HFFc6 (cell line): ENCODE measurements at places on chromosomes 2 and 18. TPM values are rescaled to one million over a fixed set of nuclear protein-coding genes. Genes with fewer than 3 reads are reported as not detected.

- no peaks in the 10 kb centered on the region for H3K36me3 ChIP-seq
- H3K4me1 ChIP-seq, result peaks cover 11% of the 10 kb centered on the region
- H3K27ac ChIP-seq, result no peak overlapping the region
- DNase-seq, result no peak
Measured at GRCh38 chr2:67888351-67889005, 174.3 kb downstream of the C1D start.

DNA sequence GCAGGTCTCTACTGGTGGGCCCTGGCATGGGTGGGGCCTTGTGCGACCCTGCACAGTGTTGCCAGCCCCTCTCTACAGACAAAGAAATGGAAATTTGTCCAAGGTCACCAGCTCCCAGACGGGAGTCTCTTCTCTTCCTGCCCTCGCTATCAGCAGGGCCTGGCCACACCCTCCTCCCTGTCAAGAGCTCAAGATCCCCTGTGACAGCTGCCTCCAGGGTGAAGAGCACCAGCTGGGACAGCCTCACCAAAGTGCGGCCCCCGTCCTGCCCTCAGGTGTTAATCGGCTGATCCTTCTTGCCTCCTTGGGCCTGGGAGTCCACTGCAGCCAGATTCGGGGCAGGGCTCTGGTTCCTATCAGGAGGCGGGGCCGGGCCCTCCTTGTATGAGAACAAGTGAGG, 259.1 kb downstream of the TWIST2 start:
- no peaks in the 10 kb centered on the region; the same call in 1 of the 2 replicates for H3K27me3 ChIP-seq
- H3K4me3 ChIP-seq, result no peak overlapping the region
- H3K36me3 ChIP-seq, result no peaks in the 10 kb centered on the region
- DNase-seq, result no peak
- no peak overlapping the region for H3K27ac ChIP-seq

- no peaks in the 10 kb centered on the region for H3K27me3 ChIP-seq
- no peaks in the 10 kb centered on the region for H3K4me1 ChIP-seq
- no peaks in the 10 kb centered on the region for H3K36me3 ChIP-seq
- DNase-seq, result no peak
- H3K4me3 ChIP-seq, result no peak overlapping the region
Measured at GRCh38 chr18:43108882-43109281, 6.6 kb downstream of the RIT2 start.

Gene GALM
- 6.3 and 9.0 TPM in 2 replicates for total RNA-seq

DNA sequence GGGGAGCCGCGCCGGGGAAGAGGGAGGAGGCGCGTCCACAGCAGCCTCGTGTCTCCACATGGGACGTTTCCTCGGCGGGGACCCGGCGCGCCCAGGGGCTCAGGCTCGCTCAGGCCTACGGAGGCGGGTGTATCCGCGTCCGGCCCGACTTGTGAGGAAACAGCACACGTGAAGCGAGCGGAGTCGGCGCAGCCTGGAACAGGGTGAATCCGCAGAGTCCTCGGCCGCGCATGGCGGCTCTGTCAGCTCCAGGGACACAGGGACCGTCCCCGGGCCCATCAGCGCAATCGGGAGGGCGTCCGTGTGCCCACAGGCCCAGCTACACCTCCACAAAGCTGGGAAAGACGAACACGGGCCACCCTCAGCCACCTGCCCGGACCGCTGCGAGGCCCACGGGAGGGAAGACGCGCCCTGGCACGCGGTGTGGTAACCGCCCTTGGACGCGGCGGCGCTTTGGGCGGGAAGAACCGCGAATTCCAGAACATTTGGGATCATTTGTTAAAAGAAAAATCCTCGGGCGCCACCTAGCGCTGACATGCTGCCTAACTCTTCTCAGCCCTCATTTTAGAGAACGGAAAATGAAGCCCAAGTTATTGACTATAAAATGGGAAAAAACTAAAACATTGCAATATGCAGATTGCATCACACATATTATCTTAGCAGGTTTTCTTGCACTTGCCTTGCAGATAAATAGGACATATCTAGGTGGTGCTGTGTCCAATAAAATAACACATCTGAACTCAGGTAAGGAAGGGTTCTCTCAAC, 40.4 kb downstream of the TMEM18 start:
- no peak overlapping the region for H3K4me3 ChIP-seq
- H3K27me3 ChIP-seq, result peaks cover 2% of the 10 kb centered on the region
- no peak overlapping the region for H3K27ac ChIP-seq
- no peaks in the 10 kb centered on the region for H3K36me3 ChIP-seq

DNA sequence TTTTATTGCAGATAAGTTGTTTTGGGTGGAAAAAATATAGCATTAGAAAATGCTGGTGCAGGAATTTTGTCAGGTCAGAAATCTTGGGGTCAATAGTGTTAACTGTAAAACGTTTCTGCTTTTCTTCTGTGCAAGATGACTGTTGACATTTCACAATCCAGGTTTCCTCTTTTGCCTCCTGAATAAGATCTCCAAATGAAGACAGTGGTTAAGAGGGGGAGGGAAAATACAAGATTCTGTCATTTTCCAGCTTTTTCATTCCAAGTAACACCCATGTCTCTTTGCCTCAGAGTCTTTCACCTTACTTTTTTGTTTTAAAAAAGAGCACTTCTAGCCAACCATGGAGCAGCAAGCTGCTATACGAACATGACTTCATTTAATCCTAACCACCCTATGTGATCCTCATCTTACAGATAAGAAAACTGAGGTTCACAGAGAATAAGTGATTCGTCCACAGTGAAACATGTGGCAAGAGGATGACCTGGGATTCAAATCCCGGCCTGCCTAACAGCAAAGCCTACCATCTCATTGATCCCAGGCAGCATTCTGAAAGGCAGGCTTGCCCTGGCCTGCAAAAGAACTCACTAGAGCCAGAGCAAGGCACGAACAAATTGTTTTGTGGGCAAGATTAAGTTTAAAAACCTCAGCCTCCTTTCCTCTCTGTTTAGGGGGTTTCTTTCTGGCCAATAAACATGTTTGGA, 3.0 kb downstream of the PLEK start:
- no peak for DNase-seq
- peak overlapping the region; percentile 68 for H3K27ac ChIP-seq
- peaks cover 24% of the 10 kb centered on the region for H3K27me3 ChIP-seq

DNA sequence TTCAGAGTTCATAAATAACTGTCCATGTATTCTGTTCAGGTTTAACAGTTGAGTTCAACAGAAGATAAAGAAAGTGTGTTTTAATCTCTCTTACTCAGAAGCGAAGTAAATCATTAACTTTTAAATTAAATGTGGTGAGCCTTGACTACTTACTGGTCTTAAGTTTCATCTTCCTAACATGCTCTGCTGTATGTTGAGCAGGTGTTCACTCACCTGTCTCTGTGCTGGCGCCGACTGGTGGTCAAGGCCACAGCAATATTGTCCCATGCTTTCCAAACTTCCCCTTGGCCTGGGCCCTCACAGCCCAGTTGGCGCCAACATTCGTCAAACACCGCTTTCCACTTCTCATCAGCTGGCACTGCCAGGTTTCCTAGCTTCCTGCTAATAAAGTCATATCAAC, 17.0 kb upstream of the MPP4 start:
- H3K4me1 ChIP-seq, result no peaks in the 10 kb centered on the region; the same call in 1 of the 2 replicates
- no peak overlapping the region for H3K27ac ChIP-seq
- no peak overlapping the region for H3K4me3 ChIP-seq
- peaks cover 2% of the 10 kb centered on the region; the same call in 1 of the 2 replicates for H3K27me3 ChIP-seq

- H3K4me3 ChIP-seq, result no peak overlapping the region
- peaks cover 10% of the 10 kb centered on the region for H3K4me1 ChIP-seq
- DNase-seq, result no peak
- H3K36me3 ChIP-seq, result no peaks in the 10 kb centered on the region
Measured at GRCh38 chr2:3633089-3633981, 24.7 kb upstream of the ALLC start.

Gene TRAPPC8
- total RNA-seq, result 26.6 to 27.8 TPM (median 27.3 TPM) in 3 replicates

DNA sequence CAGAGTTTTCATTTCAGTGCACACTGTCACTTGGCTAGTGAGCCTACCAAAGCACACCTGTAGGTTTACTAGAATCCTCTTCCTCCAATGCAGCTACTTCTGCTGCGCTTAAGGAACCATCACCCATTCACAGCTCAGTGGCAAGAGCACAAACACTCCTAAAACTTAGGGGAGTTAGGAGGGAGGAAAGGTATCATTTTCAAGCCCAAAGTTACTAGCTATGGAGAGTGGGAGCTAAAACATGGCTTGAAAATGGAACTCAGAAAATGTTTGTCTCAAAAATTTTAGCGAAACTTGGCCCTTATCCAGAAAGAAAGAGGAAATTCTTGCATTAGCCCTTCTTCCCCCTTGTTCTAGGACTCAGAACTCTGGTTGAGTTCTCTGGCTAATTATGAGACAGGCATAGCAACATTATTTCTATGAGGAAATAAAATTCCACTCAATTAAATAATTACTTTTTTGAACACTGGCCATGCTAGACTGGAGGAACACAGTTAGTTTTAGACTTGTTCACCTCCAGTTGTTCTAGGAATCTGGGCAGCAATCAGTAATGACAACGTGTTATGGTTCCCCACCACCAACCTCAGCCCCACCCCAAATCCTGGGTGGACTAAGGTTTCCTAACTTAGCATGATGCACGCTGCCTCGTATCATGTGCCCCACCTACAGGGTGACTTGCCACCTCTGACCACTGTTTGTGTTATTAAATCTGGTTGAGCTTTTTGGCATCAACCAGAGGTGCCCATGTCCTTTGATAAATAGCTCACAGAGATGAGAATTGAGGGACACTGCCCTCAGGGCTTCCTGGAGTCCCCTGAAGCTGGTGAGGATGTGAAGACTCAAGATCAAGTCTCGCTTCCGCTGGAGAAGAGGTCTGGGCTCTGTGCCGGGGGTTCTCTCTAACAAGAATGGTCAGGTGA, 32.8 kb downstream of the LPIN2 start:
- H3K27me3 ChIP-seq, result no peaks in the 10 kb centered on the region
- H3K27ac ChIP-seq, result peak overlapping the region; percentile 94
- peaks cover 7% of the 10 kb centered on the region for H3K36me3 ChIP-seq
- H3K4me1 ChIP-seq, result peaks cover 95% of the 10 kb centered on the region

DNA sequence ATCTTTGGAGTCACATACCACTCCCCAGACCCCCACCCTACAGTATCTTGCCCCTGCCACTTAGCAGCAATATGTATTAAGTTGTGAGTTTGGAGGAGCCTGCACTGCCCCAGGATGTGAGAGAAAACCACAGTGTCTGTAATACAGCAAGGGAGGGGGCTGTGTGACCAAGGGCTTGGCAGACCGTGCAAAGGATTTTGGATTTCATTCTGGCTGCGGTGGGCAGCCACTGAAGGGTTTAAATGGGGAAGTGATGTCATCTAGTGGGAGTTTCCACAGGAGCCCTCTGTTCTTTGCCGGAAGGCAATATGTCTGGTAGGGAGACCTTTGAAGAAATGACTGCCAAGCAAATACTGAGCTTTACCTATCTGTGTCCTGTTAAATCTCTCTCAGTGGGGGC, 202.4 kb downstream of the FHOD3 start:
- no peak overlapping the region for H3K4me3 ChIP-seq
- no peaks in the 10 kb centered on the region for H3K27me3 ChIP-seq
- peaks cover 25% of the 10 kb centered on the region for H3K36me3 ChIP-seq
- DNase-seq, result no peak
- no peak overlapping the region for H3K27ac ChIP-seq

Gene GPBAR1
- total RNA-seq, result not detected in 3 replicates

DNA sequence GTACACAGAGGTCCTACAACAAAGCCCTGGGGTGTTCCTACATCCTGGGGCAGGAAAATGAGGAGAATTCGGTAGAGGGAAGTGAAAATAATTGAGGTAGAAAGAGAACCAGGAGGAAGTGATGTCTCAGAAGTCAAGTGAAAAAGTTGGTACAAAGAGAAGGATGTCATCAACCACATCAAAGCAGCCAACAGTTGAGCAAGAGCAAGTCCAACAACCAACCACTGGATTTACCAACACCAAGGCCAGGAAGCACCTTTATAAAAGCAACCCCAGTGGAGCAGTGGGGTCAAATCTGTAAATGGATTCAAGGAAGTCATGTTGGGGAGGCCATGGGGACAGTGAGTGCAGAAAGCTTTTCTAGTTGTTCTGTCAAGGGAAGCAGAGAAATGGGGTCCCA, 360.4 kb downstream of the ZNF516 start:
- H3K36me3 ChIP-seq, result peaks cover 5% of the 10 kb centered on the region
- no peak overlapping the region for H3K27ac ChIP-seq
- H3K27me3 ChIP-seq, result peaks cover 5% of the 10 kb centered on the region; the same call in 1 of the 2 replicates

Gene RGPD3
- total RNA-seq, result 0.11 TPM in 1 of 2 replicates, not detected in the other

DNA sequence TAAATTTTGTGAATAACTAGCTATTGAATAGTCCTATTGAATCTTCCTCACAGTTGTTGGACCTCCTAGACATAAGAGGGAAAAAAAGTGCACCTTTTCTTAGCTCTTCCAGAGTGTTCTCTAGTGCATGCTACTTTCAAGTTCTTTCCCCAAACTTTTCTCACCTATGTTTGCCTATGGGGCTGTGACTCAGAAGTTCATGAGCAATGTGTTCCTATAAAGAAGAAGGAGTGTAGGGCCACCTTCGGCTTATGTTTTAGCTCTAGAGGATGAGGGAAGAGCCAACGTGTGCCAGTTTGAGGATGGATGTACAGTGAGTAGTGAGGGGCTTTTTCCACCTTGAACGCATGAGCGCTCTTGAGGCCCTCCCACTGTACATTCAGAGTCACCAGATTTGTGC, 27.0 kb upstream of the HNMT start:
- H3K27ac ChIP-seq, result no peak overlapping the region
- no peaks in the 10 kb centered on the region for H3K36me3 ChIP-seq
- no peaks in the 10 kb centered on the region for H3K4me1 ChIP-seq
- no peak for DNase-seq
- peaks cover 20% of the 10 kb centered on the region; the same call in 1 of the 2 replicates for H3K27me3 ChIP-seq

- H3K27me3 ChIP-seq, result peaks cover 2% of the 10 kb centered on the region; the same call in 1 of the 2 replicates
- no peak for DNase-seq
- peaks cover 15% of the 10 kb centered on the region for H3K36me3 ChIP-seq
- peaks cover 18% of the 10 kb centered on the region for H3K4me1 ChIP-seq
- no peak overlapping the region for H3K4me3 ChIP-seq
Measured at GRCh38 chr2:172373076-172373475, 54.3 kb upstream of the ITGA6 start.

GRCh38 chr18:3453540-3454364, 3.8 kb downstream of the TGIF1 start:
- H3K4me1 ChIP-seq, result peaks cover 62% of the 10 kb centered on the region
- peaks cover 28% of the 10 kb centered on the region for H3K27me3 ChIP-seq
- DNase-seq, result peak; percentile 98
- peak overlapping the region; percentile 94 for H3K4me3 ChIP-seq
- peaks cover 40% of the 10 kb centered on the region for H3K36me3 ChIP-seq

Gene SERPINB13
- total RNA-seq, result not detected in 3 replicates

DNA sequence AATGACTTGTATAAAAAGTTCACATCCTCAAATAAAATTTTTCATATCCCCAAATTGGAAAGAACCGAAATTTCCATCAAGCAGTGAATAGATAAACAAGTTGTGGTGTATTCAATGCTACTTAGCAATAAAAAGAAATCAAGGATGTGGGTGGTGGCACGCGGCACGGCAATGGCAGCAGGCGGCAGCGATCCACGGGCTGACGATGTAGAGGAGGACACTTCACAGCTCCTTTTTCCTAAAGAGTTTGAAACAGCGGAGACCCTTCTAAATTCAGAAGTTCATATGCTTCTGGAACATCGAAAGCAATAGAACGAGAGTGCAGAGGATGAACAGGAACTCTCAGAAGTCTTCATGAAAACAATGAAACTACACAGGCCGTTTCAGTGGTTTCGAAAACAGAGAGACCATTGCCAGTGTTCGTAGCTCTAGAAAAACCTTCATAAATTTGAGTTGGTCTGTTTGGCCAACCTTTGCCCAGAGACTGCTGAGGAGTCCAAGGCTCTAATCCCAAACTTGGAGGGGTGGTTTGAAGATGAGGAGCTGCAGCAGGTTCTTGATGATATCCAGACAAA, 9.8 kb upstream of the IL36A start:
- H3K36me3 ChIP-seq, result peaks cover 10% of the 10 kb centered on the region
- H3K4me3 ChIP-seq, result peak overlapping the region; percentile 28; the same call in 1 of the 2 replicates
- no peak for DNase-seq

Gene EMILIN1
- total RNA-seq, result 133 to 186 TPM (median 141 TPM) in 3 replicates

- no peak for DNase-seq
- H3K4me3 ChIP-seq, result no peak overlapping the region
- peak overlapping the region; percentile 92; the same call in 1 of the 2 replicates for H3K27ac ChIP-seq
- peaks cover 6% of the 10 kb centered on the region; the same call in 1 of the 2 replicates for H3K27me3 ChIP-seq
- peaks cover 25% of the 10 kb centered on the region for H3K36me3 ChIP-seq
- peaks cover 35% of the 10 kb centered on the region for H3K4me1 ChIP-seq
Measured at GRCh38 chr2:109448207-109448606, 165.6 kb downstream of the SEPTIN10 start.
